ENCODE measurements at places on chromosomes 2 and 18.

- DNase-seq = no peak
Measured at GRCh38 chr18:3350566-3351527, 88.9 kb downstream of the MYL12B start.

DNA sequence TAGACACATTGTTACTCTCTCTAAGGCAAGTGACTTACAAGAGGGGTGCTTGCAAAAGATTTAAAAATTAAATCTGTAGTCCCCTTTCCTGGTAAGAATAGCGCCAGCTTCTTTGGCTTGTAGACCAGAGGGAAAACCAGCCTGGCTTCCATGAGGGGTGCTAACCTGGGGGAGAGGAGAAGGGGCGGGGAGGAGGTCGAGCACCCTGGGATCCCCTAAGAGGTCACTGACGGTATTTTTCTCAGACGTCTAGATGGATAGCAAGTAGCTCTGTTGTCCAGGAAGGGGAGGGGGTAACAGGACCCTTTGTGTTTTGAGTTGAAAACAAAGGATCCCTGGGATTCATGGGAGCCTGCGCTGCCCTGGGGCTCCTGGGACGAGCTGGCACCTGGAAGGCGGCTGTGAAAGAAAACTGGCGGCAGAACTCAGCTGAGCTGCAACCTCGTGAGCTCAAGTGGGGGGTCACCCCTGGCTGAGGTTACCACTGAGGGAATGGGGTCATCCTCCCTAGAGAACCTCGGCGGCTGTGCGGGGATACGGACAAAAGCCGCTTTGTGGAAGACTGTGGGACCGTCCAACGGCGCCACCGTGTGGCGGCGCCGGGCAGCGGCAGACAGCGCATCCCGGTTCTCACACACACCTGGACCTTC lies 37.8 kb upstream of the MRPL19 start:
- peak; percentile 5 for DNase-seq

DNA sequence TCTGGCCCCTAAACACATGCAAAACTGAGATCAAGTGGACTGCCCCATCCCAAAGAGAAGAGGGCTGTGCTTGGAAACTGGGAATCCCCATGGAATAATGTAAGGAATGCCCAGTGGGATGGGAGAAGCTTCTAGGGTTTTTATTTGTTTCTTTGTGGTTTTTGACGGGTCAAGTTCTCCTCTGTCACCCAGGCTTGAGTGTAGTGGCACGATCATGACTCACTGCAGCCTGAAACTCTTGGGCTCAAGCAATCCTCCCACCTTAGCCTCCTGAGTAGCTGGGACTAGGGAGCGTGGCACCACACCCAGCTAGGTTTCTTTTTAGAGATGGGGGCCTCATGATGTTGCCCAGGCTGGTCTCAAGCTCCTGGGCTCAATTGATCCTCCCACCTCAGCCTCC lies 101.7 kb upstream of the ZSWIM2 start:
- no peak for DNase-seq

DNA sequence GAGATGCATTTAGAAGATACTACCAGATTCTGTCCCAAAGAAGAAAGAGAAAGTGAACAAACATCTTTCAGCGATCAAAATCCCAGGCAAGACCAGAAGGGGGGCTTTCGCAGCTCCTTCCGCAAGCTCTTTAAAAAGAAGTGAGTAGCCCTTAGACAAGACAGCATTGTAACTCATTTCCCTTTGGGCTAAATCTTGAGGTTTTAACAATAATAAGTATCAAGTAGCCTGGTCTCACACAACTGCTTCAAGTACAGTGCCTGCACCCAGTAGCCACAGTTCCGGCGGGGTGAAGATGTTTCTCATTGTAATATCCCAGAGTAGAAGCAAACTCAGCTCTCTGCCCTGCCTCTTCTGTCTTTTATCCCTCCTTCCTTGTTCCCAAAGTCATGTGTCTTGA lies 76.3 kb downstream of the ARHGEF33 start:
- no peak for DNase-seq

GRCh38 chr2:29502460-29502911 lies 387.3 kb downstream of the CLIP4 start:
- no peak for DNase-seq

- DNase-seq = no peak
Measured at GRCh38 chr2:12333293-12333692, 383.4 kb upstream of the TRIB2 start.

DNA sequence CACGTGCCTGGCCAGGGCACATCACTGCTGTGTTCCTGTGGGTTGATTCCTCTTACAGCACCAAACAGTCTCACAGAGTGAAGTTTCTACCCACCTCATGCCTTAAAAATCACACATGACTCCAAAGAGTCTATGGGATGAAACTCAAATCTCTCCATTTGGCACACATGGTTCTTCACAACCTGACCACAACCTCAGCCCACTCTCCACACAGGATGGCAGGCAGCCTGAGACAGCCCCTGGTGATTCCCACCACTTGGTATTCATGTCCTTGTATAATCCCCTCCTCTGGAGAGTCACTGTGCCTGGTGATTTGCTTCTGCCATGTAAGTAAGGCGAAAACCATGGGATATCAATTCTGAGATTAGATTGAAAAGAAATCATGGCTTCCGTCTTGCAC lies 46.2 kb downstream of the LBH start:
- no peak for DNase-seq

DNA sequence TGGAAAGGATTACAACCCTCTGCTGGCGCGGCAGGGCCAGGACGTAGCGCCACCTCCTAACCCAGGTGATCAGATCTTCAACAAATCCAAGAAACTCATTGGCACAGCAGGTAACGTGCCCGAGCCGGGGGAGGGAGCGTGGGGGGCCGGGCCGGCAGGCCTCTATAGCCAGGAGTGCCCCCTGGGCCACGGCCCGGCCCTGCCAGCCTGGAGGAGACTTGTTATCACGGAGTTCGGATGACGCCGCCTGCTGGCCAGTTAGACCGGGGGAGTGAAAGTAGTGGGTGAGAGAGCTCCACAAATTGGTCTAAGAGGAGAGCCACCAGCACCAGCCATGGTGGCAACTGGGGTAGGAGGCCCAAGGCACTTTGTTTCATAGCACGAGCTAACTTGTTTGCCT lies 8.6 kb upstream of the TMEM214 start:
- DNase-seq = no peak

DNA sequence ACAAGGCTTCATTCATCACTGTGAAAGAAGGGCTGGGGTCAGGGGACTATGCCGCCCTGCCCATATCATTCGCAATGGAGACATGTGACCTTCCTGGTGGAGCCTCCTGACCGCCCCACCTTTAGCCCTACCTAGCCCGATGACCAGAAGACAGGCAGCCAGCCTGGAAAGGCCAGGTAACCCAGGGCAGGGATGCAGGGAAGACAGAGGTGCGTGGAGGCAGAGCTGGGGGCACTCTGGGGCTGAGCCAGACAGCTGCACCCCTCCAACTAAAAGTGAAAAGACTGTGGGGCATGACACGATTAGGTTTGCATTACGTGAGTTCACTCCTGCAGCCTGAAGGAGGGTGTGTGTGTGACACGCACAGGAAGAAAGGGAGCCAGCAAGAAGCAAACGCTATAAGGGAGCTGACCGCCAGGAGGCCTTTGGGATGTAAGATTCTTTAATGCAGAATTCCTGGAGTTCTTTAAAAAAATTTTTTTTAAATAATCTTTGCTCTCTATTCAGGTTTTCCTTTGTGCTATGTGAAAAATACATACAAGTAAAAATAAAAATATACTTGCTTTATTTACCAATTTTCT lies 3.7 kb upstream of the HES6 start:
- DNase-seq = no peak

GRCh38 chr2:234137400-234138014 lies 87.0 kb downstream of the SPP2 start:
- DNase-seq = no peak

DNA sequence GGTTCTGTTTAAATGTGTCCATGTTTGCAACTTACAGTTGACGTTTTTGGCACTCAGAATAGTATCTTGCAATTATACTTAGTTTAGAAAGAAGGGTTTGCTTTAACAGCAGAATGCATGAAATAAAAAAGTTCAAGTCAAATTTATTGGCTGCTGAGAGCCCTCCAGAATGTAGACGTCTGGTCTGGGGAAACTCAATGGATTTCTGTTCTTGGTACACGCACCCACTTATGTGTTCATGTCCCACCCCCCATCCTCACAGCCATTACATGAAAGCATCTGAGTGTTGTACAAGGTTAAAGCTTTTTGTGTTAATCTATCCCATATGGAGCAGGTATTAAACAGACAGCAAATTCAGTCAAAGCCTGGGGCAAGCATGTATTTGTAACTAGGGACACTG lies 219.5 kb downstream of the SOX11 start:
- no peak for DNase-seq

GRCh38 chr2:69152847-69153583 lies 140.0 kb downstream of the ANTXR1 start:
- no peak for DNase-seq

DNA sequence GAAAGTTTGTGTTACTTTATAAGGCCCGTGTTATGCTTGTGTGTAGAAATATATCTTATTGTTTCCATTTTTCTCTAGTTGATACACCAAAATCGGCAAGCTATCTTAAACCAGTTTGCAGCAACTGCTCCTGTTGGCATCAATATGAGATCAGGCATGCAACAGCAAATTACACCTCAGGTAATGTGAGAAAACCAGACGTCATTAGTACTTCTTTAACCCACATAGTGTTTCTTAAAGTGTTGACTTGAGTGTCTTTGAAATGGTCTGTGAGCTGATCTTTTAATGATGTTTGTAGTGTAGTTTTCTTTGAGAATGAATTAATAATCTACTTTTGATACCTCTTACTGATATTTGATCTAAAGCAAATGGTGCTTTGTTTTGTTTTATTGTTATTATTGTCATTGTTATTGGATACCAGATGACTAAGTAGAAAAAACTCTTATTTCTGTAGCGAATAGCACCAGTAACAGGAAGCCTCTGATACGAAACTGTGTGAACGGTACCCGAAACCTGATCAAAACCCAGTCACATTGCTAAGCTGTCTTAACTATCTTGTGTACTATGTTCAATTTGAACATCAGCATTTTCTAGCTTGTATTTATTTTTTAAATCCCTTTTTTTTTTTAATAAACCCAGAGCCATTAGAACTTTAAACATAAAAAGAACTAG lies 53.7 kb downstream of the PTRHD1 start:
- DNase-seq = no peak

DNA sequence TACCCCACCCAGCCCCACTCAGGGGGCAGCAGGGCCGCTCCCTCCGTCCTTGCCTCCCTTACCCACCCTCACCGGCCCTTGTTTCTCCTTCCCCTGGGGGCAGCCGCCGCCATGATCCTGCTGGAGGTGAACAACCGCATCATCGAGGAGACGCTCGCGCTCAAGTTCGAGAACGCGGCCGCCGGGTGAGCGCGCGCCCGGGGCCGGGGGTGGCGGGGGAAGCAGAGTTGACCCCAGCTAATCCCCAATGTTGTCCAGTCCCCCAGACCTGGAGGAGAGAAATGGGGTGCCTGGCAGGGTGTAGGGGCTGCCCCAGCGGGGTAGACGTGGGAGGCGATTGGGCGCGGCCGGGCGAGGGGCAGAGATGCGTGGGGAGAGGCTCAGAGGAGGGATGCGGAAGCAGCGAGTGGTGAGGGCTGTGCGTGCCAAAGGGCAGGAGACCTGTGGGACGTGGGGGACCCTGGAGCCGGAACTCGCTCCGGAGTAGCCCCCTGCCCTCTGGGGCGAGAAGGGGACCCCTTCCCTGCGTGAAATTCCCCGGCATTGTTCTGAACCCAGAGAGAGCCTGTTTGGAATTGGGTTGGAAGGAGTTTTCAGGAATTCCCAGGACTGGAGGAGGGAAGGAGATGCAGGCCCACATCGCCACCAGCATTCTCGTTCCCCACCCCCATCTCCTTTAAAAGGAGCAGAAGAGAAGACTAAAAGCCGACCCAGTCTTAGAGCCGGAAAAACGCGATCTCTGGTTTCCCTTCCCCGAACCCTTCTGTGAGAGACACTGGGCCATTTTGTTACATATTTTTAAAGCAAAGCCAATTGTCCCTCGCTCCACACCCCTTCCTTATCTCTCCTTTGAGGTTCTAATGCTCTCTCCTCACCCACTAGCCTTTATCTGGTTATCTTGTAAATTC lies 625 bp downstream of the ARPC2 start:
- DNase-seq = peak; percentile 34

- no peak for DNase-seq
Measured at GRCh38 chr2:101858246-101858645, 133.5 kb upstream of the IL1R2 start.

GRCh38 chr2:233546101-233546500 lies 20.5 kb downstream of the USP40 start:
- no peak for DNase-seq

GRCh38 chr2:152165780-152166179 lies 9.8 kb downstream of the STAM2 start:
- DNase-seq = no peak

- no peak for DNase-seq
Measured at GRCh38 chr2:224405412-224405811, 3.5 kb upstream of the FAM124B start.

- no peak for DNase-seq
Measured at GRCh38 chr2:85819811-85820510, 66.2 kb downstream of the ATOH8 start.

GRCh38 chr2:71454221-71455010 lies 1.1 kb downstream of the DYSF start:
- DNase-seq = no peak

GRCh38 chr18:49814147-49814499 lies 790 bp upstream of the ACAA2 start:
- DNase-seq = no peak

GRCh38 chr2:47535073-47535472 lies 132.1 kb downstream of the MSH2 start:
- no peak for DNase-seq

GRCh38 chr2:64695721-64696261 lies 42.1 kb upstream of the SERTAD2 start:
- no peak for DNase-seq

GRCh38 chr2:77095096-77095495 lies 427.1 kb downstream of the LRRTM4 start:
- no peak for DNase-seq
